ENCODE measurements at places on chromosomes 13 and 19.
A peak's percentile ranks its signal among the peaks of the same experiment; 100 is the strongest.

DNA sequence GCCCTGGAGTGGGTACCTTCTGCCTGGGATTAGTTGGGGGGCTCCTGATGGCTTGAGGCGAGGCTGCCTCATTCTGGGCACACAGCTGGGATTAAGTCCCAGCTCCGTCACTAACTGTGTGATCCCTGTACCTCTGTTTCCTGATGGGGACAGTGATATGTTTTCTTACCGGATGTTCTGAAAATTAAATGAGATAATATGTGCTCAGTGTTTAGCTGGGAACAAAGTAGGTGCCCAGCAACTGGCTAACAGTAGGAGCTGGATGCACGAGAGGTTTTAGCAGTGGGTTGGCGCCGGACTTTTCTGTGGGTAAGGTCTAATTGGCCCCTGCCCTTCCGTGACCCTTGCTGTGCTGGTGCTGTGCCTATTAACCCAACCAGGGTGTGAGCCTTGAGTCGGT, 203.4 kb downstream of the URI1 start:
- DNase-seq, result no peak

DNA sequence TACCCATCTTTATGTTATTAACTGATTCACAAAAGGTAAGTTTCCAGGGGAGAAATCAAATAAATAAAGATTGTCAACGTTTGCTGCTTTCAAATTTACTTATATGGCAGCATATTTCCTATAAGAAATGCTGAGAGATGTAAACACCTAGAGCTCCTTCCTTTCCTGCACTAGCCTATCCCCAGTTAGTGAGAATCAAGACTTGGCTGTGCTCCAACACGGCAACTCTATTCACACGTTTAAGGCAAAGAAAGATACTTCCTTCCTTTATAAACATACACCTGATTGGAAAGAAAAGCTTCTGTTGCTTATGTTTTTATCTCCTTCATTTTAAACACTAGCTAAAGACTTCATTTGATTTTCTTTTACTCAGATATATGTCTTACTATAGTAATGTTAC, 107.0 kb downstream of the PCDH9 start:
- DNase-seq, result no peak

DNA sequence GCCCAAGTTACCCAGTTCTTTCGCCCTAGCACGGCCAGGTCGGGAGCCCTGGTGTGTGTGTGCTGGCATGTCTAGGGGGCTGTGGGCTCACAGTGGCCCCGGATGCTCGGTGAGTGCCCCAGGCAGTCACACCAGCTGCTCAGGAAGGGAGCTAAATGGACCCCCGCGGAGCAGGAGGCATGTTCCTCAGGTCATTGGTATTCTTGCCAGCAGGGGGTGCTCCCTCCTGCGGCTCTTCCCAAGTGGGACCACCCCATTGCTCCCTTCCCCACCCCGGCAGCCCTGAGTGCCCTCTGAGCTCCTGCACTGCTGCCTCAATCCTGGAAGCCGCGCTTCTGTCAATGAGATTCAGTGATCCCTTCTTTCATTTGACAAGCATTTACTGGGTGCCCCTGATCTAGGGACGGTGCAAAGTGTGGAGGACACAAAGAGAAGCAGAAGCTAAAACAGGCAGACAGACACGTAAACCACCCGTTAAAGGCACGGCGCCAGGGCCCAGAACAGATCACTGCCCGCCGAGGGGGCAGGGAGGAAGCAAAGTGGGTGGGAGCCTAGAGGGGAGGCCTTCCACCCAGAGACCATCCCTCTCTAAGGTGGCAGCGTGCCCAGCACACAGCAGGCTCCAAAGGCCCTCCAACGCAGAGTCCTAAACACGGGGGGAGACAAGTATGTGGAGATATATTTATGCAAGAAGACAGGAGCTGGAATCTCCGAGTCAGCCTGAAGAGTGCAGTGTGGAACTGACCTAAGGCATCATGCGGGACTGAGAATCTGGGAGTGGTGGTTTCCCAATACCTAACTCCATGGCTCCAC, 5.2 kb upstream of the ADPRHL1 start:
- DNase-seq, result no peak

DNA sequence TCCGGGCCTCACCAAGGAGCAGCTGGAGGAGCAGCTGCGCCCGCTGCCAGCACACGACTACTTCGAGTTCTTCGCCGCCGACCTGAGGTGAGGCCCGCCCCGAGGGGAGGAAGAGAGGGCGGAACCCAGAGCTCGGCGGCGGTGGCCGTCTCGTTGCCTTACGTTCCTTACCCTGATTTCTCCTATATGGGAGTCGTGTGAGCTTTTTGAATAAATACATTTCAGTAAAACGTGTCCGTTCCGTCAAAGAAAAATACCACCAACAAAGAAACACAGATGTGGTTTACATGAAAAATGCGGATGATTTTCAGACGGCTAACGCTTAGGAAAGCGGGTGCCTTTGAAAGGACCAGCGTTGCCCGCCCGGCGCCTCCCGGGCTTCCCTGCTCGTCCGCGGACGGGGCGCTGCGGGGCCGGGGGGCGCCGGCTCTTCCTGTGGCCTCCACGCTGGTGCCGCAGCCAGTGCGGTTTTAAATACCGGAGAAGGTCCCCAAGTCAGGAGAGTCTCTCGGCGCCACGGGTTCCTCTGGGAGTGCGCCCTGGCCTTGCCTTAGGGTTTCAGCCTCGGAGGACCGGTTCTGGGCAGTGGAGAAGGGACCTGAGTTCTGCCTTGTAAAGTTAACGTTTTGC, 755 bp downstream of the UPF3A start:
- peak; percentile 27 for DNase-seq

- no peak for DNase-seq
Measured at GRCh38 chr13:102399791-102400674, 1.8 kb downstream of the FGF14 start.

DNA sequence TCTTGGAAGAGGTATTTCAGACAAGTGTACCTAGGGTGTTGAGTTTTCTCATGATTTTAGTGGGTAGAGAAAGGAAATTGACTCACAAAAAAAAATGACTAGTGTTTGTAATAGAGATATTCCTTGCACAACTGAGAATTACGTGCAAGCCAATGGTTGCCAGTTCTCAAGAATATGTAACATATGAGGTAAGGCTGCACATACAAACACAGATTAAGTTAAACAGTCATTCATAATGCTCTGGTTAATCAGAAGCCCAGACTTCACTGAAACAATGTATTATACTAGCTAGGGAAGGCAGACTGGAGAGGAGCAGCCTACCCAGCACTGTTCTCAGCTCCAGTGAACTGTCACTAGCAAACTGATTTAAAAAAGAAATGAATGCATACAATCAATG, 418.3 kb downstream of the DIAPH3 start:
- no peak for DNase-seq

DNA sequence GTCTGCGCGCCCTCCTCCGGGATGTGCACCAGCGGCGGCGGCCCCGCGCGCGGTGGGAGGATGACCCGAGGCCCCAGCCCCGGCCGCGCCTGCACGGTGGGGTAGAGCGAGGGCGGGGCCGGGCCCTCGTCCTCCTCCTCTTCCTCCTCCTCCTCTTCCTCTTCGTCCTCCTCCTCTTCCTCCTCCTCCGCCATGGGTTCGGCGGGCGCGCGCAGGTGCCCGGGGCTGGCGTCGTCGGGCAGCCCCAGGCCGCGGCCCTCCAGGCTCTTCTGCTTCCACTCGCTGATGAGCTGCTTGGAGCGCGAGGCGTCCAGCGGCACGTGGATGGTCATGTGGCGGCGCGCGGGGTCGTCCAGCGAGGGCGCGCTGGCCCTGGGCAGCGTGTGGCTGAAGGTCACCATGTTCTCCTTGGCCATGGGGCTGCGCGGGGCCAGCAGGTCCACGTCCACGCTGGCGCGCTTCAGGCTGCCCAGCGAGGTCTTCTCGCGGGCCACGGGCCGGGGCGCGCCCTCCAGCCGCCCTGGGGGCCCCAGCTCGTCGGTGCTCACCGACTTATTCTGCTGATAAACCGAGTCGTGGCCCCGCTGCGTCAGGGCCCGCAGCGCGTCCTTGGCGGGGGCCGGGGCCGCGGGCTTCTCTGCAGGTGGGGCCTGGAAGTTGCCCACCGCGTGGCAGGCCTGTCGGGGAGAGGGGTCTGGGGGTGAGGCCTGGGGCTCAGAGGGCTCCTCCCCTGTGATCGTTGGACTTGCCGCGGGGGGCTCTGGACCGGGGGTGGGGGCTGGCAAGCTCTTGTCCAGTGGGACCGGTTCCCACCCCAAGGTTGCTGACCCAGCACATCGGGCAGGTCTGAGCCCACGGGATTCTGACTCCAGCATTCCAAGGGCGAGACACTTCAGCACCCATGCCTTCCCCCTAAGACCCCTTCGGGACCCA, 8.3 kb downstream of the PLPPR3 start:
- DNase-seq, result no peak

- no peak for DNase-seq
Measured at GRCh38 chr13:79108914-79109643, 297.0 kb downstream of the RBM26 start.

DNA sequence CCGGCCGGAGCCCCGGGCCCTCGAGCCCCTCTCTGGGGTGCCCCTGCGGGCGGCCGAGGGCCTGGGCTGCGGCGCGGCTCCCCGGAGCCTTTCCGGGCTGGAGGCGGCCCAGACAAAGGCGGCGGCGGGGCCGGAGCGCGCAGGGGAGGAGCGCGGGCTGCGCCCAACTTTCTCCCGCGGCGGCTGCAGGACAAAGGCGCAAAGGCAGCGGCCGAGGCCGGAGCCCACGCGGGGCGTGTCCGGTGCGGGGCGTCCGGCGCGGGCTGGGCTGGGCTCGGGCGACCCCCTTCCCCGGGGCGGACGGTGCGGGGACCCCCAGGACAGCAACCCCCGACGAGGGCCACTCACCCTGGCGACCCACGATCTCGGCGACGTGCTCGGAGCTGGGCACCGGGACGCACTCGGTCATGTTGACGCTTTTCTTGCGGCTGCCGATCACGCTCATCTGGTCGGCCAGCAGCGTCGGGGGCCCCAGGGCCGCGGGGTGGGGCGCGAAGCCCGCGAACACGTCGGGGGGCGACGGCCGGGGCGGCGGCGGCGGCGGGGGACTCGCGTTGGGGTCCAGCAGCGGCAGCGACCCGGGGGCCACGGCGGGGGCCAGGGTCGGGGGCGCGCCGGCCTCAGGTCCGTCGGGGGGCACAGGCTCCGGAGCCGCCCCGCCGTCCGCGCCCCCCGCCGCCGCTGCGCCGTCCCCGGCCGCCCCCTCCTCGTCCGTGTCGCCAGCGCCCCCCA, 843 bp downstream of the MEX3D start:
- DNase-seq, result no peak

DNA sequence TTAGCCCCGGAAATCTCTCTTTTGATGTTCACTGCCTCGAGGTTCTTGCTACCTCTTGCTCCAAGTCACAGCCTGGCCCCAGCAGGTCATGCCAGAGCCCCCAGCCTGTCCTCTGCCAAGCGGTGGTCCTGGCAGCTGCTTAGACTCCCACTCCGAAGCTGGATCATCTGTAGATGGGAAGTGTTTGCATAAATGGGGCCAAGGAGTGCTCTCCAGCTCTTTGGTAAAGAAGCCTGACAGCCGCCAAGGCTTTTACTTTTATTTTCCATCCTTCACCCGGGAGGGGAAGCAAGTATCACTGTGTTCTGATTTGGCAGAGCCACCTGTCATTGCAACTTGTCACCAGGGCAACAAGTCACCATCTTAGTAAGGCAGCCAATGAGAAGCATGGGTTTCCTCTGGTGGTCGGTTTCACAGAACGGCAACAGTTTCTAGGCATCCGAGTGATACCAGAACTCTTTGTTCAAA, 10.6 kb upstream of the RETN start:
- no peak for DNase-seq

DNA sequence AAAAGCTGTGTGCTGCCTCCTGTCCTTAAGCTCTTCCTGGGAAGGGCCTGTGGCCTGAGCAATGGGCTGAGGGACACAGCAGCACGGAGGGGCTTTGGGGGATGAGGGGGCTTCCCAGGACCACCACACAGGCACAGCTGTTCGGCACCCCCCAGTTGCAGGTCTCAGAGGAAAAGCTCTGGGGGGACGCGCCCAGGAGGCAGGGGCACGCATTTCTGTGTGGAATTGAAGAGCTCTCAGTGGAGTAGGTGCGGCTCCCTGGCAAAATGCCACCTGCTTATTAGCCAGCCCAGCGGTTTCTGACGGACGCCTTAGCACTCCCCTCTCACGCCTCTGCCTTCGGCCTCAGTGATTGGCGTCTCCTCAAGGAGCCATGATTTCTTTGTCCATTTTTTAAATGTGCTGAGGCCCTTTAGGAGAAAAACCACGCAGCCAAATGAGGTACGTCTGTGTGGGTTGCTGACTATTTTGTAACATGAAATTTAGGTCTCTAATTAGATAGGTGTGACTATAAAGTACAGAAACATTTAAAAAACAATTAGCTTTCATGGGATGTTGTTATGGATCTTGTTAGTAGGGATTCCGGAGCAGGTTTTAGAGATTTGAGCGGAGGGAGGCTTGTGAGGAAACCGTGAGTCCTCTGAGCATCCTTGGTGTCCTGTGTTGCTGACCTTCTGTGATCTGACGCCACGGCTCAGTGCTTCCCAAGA, 4.0 kb downstream of the MCF2L start:
- no peak for DNase-seq

GRCh38 chr19:49660338-49660961, 5.2 kb downstream of the IRF3 start:
- DNase-seq, result no peak

GRCh38 chr13:97499181-97499580, 65.2 kb downstream of the RAP2A start:
- DNase-seq, result no peak

DNA sequence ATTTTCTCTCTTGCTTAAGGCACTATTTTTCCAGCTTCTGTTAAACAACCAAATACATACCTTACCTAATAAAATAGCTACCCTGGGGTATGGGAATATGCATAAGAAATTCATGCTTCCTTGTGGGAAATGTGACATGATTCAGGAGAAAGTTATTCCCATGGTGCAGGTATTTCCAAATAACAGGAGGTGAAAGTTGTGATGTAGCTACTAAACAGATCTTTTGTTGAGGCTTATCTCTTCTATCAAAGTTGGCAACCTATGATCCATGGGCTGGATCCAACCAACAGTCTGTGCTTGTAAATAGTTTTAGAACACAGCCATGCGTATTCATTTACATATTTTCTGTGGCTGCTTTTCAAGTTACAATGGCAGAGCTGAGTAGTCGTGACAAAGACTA, 177.8 kb upstream of the NBEA start:
- no peak for DNase-seq

DNA sequence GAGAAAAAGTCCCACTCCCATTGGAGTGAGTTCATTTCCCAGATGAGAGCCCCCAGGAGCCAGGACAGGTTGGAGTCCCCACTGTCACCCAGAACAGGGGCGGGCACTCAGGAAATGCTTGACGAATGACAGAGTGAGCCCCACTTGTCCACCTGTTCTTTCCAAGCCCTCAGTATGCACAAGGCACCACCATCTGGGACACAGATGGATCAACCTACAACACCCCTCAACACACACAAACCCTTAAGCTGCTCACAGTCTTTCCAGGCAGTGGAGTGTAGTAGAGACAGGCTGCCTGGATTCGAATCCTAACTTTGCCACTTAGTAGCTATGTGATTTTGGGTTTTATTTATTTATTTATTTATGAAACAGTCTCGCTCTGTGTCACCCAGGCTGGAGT, 8.0 kb downstream of the ARHGEF1 start:
- DNase-seq, result no peak

- no peak for DNase-seq
Measured at GRCh38 chr13:61170856-61171255, 244.8 kb downstream of the PCDH20 start.

GRCh38 chr19:7992575-7992974, 12.9 kb downstream of the ELAVL1 start:
- DNase-seq, result no peak
